ENCODE measurements at places on chromosomes 16 and 17.

- DNase-seq, result no peak
Measured at GRCh38 chr17:51322390-51323029, 62.2 kb downstream of the UTP18 start.

DNA sequence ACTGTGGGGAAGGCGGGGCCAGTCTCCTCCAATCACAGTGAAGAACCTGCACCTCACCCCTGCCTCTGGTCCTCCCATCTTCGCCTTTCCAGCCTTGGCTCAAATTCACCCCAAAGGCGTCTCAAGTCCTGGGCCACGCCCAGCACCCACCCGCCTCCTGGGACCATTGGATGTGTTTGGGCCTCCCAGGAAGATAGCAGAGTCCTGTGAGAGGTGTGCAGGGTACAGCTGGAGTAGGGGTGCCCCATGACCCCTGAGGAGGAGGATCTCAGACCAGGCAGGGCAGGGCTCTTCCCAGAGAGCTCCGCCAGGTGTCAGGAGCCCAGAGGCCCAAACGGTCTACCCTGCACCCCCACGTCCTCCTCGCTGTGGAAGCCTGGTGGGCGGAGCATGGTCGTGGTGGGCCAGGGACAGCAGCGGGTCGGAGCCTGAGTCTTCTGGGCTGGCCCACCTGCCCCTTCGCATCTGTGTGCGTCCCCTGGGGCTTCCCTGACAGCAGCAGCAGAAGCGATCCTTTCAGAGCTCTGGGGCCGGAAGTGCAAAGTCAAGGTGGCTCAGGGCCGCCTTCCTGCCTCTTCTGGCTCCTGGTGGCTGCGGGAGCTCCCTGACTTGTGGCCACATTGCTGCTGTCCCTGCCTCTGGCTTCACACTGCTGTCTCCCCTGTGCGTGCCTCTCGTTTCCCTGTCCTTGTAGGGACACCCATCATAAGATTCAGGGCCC lies 34.9 kb upstream of the ZNF469 start:
- no peak for DNase-seq

DNA sequence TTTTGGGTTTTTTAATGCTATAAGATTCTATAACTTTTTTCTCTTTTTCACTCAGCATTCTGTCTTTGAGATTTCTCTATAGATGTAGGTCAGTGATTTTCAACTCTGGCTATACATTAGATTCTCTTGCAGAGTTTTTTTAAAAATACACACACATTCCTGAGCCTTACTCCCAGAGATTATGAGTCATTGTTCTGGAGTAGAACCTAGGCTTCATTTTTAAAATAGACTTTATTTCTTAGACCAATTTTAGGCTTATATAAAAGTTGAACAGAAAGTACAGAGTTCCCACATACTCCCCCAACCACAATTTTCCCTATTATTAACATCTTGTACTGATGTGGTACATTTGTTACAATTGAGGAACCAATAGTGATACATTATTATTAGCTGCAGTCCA lies 63.3 kb downstream of the CYB561 start:
- DNase-seq, result no peak

DNA sequence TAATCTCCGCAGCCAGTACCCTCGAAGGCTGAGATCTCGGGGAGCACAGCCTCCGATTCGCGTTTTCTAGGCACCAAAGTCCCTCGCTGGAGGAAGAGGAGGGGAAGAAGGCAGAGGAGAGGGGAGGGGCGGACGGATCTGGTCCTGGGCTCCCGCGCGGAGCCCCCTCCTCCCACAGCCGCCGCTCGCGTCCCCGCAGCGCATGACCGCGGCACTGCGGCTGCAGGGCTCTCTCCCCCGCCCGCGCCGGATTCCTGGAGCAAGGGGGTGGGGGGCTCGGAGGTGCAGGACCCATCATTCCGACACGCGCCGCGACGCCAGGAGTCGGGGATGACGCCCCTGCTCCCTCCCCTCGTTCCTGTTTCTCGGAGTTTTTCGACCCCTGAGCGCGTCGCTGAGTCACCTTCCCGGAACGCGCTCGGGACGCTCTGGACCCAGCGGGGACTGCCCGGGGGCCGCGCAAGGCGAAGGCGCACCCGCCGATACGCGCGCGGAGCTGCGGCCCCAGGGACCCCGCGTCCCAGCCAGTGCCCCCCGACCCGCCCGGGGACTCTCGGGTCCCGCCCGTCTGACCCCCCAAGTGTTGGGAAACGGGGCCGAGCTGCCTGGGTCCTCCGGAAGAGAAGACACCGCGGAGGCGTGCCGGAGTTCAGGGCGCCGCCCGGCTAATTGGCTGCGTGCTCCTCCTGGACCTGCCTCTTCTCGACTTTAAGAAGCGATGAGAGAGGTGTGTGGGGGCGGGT lies 1.4 kb upstream of the SPHK1 start:
- no peak for DNase-seq

DNA sequence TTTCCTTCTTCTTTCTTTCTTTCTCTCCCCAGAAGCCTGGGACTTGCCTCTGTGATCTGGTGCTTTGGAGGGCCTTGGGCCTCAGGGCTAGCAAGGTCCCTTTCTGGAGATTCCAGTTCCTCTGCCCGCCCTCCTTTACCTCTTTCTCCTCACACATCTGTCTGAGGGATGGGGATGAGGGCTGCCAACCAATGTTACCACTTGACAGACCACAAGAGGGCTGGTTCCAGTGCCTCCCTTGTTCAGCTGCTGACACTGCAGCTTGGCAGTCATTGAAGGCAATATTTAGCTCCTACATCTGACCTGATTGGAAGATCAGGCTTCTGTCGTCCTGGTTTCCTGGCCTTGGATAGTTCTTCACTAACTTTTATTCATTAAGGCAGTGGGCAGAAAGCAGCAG lies 3.6 kb upstream of the ZNF652 start:
- DNase-seq, result peak; percentile 16

DNA sequence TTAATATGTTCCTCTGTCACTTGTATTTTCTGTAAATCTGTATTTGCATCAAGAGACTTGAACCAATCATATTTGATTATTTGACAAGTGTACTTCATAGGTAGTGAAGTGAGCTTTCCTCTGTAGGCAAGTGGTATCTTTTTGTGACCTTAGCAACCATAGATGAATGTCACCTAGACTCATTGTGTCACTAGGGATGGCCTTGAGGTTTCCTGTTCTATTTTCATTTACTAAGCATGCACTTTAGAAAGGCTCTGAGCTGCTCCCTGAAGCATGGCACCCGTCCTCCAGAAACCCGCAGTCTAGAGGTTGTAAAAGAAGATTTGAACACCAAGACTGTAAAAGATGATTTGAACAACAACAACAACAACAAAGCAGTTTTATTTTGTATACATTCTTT lies 151.7 kb downstream of the PRKCB start:
- no peak for DNase-seq

GRCh38 chr17:59490216-59490615 lies 75.2 kb upstream of the DHX40 start:
- no peak for DNase-seq

- no peak for DNase-seq
Measured at GRCh38 chr16:89742948-89743347, 21.6 kb downstream of the ZNF276 start.

- DNase-seq, result peak; percentile 23
Measured at GRCh38 chr16:10738231-10739077, 5.2 kb upstream of the NUBP1 start.

GRCh38 chr16:87295661-87296531 lies 21.3 kb downstream of the C16orf95 start:
- DNase-seq, result no peak

GRCh38 chr17:21370430-21370829 lies 5.7 kb upstream of the KCNJ12 start:
- no peak for DNase-seq

GRCh38 chr17:21132428-21132827 lies 5.7 kb downstream of the DHRS7B start:
- DNase-seq, result no peak

- DNase-seq, result no peak
Measured at GRCh38 chr17:81228834-81229665, 6.3 kb upstream of the CEP131 start.

- DNase-seq, result no peak
Measured at GRCh38 chr16:23842137-23842600, 6.4 kb downstream of the PRKCB start.

GRCh38 chr16:73350707-73351452 lies 303.0 kb upstream of the ZFHX3 start:
- DNase-seq, result no peak

- DNase-seq, result peak; percentile 21
Measured at GRCh38 chr16:69798466-69798865, 36.3 kb downstream of the WWP2 start.

- peak; percentile 51 for DNase-seq
Measured at GRCh38 chr16:75495076-75495674, at the start of gene CHST6. Gene CHST6 (minus strand): TSS chr16:75495441. CDS start chr16:75479828, 15,613 bp downstream.

GRCh38 chr17:39011907-39012468 lies 44.8 kb upstream of the FBXO47 start:
- DNase-seq, result no peak

DNA sequence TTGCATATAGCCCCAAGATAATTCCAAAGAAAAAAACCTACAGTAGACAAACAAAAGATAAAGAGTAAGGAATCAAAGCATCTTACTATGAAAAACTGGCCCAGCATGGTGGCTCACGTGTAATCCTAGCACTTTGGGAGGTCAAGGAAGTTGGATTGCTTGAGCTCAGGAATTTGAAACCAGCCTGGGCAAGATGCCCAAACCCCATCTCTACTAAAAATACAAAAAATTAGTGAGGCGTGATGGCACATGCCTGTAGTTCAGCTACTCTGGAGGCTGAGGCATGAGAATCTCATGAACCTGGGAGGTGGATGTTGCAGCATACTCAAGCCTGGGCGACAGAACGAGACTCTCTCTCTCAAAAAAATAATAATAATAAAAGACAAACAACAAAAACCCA lies 764.7 kb upstream of the KIF2B start:
- no peak for DNase-seq

- no peak for DNase-seq
Measured at GRCh38 chr16:11379420-11379819, 34.2 kb downstream of the RMI2 start.

- peak; percentile 88 for DNase-seq
Measured at GRCh38 chr16:83807710-83808572, at the start of gene HSBP1. Gene HSBP1 (plus strand): TSS chr16:83807978. CDS start chr16:83808077, 99 bp downstream.

- DNase-seq, result no peak
Measured at GRCh38 chr17:19939993-19940721, 37.5 kb downstream of the AKAP10 start.

DNA sequence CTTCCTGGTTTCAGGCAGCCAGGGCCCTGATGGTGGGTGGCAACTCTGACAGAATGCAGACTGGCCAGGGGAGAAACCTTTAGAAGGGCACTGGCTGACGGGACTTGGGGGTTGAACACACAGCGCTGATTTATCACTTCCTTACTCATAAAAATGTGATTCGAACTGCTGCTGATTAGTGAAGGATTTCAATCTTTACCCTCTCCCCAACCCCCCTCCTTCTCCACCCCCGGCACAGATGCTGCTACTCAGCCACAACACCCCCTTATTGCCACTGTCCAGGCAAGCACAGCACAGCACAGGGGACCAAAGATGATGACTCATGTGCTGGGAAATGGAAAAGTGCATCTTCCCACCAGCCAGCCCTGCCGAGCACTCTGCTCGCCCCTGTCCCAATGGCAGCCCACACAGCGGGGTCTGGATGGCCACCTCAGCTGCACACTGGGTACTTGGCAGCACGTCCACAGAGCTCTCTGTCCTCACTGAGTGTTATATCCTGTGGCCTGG lies 70.1 kb downstream of the SMG6 start:
- no peak for DNase-seq

- DNase-seq, result no peak
Measured at GRCh38 chr16:1088295-1089170, 7.5 kb downstream of the C1QTNF8 start.

DNA sequence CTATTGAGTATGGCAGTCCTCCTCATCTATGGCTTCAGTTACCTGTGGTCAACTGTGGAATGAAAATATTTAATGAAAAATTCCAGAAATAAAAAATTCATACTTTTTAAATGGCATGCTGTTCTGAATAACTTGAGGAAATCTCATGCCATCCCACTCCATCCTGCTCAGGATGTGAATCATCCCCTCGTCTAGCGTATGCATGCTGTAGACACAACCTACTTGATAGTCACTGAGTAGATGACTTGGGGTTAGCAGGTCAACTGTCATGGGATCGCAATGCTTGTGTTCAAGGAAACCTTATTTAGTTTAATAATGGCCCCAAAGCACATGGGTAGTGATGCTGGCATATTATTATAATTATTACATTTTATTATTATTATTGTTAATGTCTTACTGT lies 4.8 kb upstream of the VAC14 start:
- no peak for DNase-seq

DNA sequence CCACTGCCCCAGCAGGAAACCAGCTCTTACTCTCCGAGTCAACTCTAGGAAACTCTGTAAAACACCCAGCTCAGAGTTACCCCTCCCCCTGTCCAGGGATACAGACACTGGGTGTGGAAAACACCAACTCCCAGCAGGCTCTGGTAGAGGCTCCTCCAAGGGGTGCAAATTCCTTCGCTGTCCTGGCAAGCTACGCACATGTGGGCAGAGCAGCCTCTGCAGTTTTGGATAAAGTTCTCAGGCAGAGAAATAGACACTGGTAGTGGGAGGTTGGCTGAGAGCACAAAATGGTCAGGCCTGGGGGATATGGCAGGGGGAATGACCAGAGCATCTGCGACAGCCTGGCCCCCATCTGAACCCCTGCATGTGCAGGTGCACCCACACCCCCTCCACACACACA lies 146.9 kb upstream of the SDK2 start:
- DNase-seq, result no peak

GRCh38 chr17:49521471-49522356 lies 26.6 kb downstream of the NGFR start:
- DNase-seq, result no peak

- no peak for DNase-seq
Measured at GRCh38 chr17:13134076-13134475, 116.2 kb upstream of the ELAC2 start.

GRCh38 chr16:81680444-81681275 lies 98.4 kb upstream of the PLCG2 start:
- no peak for DNase-seq

- DNase-seq, result no peak
Measured at GRCh38 chr17:41009301-41009760, 403 bp upstream of the KRTAP3-1 start.

- DNase-seq, result no peak
Measured at GRCh38 chr17:45896803-45897693, 2.7 kb downstream of the MAPT start.

DNA sequence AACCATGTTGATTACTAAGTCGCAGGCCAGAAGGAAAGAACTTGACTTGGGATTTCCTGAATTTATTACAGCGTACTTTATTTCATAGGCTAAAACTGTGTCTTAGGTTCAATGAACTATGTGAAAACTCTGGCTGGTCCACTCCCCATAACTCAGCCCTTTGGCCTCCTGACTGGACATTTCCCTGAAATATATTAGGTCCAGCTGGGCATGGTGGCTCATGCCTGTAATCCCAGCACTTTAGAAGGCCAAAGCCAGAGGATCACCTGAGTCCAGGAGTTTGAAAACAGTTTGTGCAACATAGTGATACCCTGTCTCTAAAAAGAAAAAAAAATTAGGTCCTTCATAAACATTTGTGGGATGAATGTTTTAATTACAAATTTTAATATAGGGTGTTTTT lies 97.0 kb downstream of the CYLD start:
- no peak for DNase-seq

- DNase-seq, result no peak
Measured at GRCh38 chr16:88703486-88704309, 2.5 kb downstream of the RNF166 start.

- no peak for DNase-seq
Measured at GRCh38 chr17:81477173-81477572, 35.4 kb downstream of the ACTG1 start.

- DNase-seq, result peak; percentile 48
Measured at GRCh38 chr17:29615048-29615385, 7.7 kb downstream of the CORO6 start.

Data from C1 segment of cervical spinal cord (tissue), 14 donors.